HepG2 (cell line): ENCODE measurements at places on chromosomes 11 and 22. TPM values are rescaled to one million over a fixed set of nuclear protein-coding genes. Genes with fewer than 3 reads are reported as not detected.
A peak's percentile ranks its signal among the peaks of the same experiment; 100 is the strongest.

DNA sequence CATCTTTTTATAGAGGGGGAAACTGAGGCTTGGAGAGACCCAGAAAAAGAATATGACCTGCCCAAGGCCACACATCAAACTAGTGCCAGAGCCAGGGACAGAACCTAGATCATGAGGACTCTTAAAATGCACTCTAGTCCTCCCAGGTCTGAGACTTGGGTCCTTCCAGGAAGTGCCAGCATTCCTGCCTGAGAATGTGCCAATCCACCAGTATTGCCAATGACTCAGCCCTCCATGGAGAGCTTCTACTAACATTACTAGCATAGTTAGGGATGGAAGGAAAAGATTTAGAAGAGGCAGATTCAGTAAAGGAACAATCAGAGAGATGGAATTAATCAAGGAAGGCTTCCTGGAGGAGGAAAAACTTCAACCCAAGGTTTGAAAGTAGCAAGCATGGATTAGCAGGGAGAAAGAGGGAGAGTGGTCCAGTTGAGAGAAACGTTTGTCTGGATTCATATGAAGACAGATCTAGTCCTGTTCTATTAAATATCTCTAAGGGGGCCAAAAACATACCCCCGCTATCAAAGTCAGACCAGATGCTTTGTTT, 20.1 kb upstream of the SMIM35 start:
- H3K36me3 ChIP-seq, result no peaks in the 10 kb centered on the region
- no peak overlapping the region for H3K4me3 ChIP-seq
- peaks cover 5% of the 10 kb centered on the region for H3K27me3 ChIP-seq
- no peak overlapping the region for H3K27ac ChIP-seq
- no peak for DNase-seq

DNA sequence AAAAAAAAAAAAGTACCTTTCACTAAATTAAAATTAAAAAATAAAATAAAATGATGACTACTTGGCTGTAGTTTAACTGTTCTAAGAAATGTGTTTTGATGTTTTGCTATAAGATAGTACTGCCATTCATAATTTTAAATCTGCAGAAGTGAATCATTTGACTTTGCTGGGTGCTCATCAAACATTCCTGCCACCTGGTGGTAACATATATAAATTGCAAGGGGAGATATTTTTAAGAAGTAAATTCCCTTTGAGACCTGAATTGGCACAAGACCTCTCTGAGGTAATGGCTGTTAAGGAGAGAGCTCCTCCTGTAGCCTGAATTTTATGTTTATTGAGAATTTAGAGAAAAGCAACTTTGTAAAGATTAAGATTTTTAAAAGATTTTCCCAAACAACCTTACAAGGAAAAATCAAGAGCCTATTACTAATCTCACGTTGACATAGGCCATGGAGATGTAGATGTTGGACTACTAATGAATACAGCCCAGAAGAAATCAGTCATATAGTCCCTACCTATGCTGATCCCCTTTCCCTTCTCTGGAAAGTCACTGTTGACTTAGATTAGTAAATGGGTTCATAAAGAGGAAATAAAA, 11.9 kb upstream of the NARS2 start:
- H3K36me3 ChIP-seq, result no peaks in the 10 kb centered on the region
- no peak for DNase-seq
- no peak overlapping the region for H3K27ac ChIP-seq
- H3K4me1 ChIP-seq, result peaks cover 5% of the 10 kb centered on the region; the same call in 1 of the 2 replicates
- no peak overlapping the region for H3K4me3 ChIP-seq

DNA sequence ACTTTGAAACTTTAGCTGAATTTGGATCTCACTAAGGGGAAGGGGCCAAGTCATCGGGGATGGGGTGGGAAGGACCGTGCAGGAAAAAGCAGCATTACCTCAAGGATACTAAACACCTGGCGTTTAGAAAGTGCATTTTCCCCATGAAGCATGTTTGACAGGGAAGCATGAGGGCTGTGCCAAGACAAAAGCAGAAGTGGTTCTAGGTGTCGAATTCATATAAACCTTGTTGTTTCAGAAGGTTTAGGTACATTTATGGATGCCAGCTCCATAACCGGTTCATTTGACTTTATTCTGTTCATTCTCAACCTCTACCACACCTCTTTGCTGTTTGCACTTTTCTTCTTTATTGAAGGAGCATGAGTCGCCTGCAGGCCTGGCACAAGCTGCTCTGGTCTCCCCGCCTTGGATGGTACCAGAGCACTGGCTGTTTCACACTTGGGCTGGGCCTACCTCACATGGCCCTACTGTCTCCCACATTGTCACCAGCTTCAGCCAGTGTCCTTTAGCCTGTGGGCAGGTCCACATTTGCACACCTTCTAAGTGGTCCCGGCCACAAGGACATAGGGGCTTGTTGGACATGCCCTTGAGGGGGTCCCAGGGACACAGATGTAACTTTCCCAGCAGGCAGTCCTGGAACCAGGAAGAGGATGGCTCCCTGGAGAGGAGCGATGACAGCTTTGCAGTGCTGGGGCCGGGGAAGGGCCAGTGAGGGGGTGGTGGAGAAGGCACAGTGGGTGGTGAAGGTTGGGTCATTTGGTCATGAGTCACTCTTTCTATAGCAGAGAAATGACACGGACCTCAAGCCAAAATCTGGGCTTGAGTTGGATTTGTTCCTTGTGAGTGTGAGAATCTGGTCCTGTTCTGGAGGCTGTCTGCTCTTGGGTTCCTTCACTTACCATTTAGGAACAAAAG, 3.2 kb upstream of the ST14 start:
- no peak for DNase-seq
- no peaks in the 10 kb centered on the region for H3K36me3 ChIP-seq
- H3K4me3 ChIP-seq, result no peak overlapping the region
- H3K27me3 ChIP-seq, result no peaks in the 10 kb centered on the region; the same call in none of the 2 replicates
- peaks cover 11% of the 10 kb centered on the region; the same call in 1 of the 2 replicates for H3K4me1 ChIP-seq

- H3K27me3 ChIP-seq, result no peaks in the 10 kb centered on the region
- no peaks in the 10 kb centered on the region; the same call in 1 of the 2 replicates for H3K4me1 ChIP-seq
- H3K36me3 ChIP-seq, result peaks cover 40% of the 10 kb centered on the region
- peak overlapping the region; percentile 30 for H3K27ac ChIP-seq
These were observed 30.8 kb downstream of the SBF1 start for GRCh38 chr22:50443801-50444625.

GNAZ gene
- 22.3 and 22.8 TPM in 2 replicates for total RNA-seq

DNA sequence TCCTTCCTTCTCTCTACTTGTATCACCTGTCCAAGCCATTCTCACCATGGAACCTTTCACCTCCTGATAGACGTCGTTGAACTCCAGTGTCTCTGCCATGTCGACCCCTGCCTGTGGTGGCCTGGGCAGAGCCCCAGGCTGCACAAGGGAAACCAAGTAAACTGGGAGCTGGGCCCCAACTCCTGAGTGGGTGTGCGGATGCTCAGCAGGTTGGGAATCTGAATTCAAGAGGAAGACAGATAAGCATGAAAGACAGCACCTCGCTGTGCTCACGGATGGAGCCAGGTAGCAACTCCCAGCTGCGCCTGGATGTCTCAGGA, 709 bp downstream of the SSRP1 start:
- H3K27ac ChIP-seq, result peak overlapping the region; percentile 65
- H3K36me3 ChIP-seq, result peaks cover 21% of the 10 kb centered on the region
- peaks cover 32% of the 10 kb centered on the region for H3K4me1 ChIP-seq
- no peaks in the 10 kb centered on the region for H3K27me3 ChIP-seq

DNA sequence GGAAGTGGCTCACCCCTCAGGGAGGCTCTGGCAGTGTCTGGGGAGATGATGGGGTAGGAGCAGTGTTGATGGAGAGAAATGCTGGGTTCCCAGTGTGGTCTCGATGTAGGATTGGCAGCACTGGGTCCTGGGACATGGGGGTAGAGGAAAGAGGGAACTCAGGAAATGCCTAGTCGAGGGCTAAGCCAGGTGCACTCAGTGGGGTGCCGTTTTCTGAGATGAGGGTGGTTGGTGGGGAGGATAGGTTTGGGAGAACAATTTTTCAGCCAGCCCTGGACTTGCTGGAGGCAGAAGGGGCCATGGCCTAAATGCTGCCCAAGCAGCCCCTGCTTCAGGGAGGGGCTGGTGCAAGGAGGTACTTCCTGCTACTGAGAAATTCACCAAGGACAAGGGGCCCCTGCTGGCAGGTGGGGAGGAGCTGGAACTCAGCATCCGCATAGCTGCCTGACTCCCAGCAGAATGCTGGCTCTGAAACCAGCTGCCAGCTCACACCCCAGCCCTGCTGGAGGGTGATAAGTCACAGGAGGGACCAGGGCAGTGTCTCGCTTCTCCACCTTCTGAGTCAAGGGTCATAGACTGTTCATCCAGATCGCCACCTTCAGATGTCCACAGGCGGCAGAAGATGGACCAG, 6.0 kb downstream of the CCDC157 start:
- DNase-seq, result no peak
- H3K27ac ChIP-seq, result no peak overlapping the region
- no peaks in the 10 kb centered on the region for H3K27me3 ChIP-seq
- peaks cover 6% of the 10 kb centered on the region; the same call in 1 of the 2 replicates for H3K4me1 ChIP-seq
- no peaks in the 10 kb centered on the region; the same call in 1 of the 2 replicates for H3K36me3 ChIP-seq

DNA sequence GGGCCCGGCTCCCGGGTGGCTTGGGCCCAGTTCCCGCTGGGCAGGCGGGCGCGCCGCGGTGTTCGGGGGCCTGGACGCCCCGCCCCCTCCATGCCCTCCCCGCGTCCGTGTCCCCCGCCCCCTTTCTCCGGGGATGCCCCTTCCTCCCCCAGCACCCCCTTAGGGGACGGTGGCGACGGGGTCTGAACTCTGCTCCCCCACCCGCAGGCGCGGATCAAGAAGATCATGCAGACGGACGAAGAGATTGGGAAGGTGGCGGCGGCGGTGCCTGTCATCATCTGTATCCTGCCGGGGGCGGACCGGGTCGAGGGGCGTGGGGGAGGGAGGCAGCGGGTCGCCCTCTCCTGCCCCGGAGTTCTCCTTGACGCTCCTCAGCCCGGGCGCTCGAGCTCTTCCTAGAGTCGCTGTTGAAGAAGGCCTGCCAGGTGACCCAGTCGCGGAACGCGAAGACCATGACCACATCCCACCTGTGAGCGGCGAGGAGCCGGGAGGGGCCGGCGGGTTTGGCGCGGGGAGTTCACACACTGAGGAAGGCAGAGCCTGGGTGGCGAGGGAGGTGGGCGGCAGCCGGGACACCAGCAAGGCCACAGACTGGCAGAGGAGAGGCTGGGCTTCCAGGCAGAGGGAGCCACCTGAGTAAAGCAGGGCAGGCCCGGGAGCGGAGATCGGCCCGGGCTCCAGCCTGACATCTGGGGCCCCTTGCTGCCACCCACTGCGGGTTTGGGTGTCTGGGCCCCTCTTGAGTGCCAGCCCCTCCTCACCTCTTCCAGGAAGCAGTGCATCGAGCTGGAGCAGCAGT, 546 bp downstream of the DRAP1 start:
- DNase-seq, result no peak
- H3K4me1 ChIP-seq, result peaks cover 46% of the 10 kb centered on the region
- peak overlapping the region; percentile 44 for H3K27ac ChIP-seq
- no peaks in the 10 kb centered on the region for H3K27me3 ChIP-seq

- DNase-seq, result no peak
- H3K36me3 ChIP-seq, result no peaks in the 10 kb centered on the region
- H3K27me3 ChIP-seq, result no peaks in the 10 kb centered on the region
- no peak overlapping the region for H3K4me3 ChIP-seq
- no peak overlapping the region for H3K27ac ChIP-seq
These were observed 110.0 kb upstream of the SPON1 start for GRCh38 chr11:13852481-13852880.

GRCh38 chr11:27640954-27641353, 59.3 kb downstream of the BDNF start:
- no peak for DNase-seq
- H3K27ac ChIP-seq, result no peak overlapping the region
- no peaks in the 10 kb centered on the region for H3K36me3 ChIP-seq
- H3K4me1 ChIP-seq, result no peaks in the 10 kb centered on the region
- H3K27me3 ChIP-seq, result no peaks in the 10 kb centered on the region
- H3K4me3 ChIP-seq, result no peak overlapping the region

DNA sequence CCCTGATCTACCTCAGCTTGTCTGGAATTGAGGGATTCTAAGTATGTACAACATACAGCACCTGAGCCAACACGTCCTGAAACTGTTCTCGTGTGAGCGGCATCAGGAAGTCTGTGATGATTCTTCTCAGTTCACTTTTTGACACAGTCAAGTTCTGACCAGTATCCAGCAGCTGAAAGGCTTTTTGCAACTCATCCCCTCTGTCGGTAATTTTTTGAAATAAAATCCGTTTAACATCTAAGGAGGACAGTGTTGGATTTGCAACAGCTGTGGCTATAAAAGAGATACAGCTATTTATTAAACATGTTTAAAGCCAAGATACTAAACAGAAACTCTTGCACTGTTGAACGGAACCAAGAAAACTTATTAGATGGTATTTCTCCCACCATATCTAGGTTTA, 39.3 kb downstream of the EFCAB6 start:
- H3K27me3 ChIP-seq, result no peaks in the 10 kb centered on the region; the same call in 1 of the 2 replicates
- no peaks in the 10 kb centered on the region for H3K36me3 ChIP-seq
- H3K27ac ChIP-seq, result no peak overlapping the region
- no peak for DNase-seq
- H3K4me3 ChIP-seq, result no peak overlapping the region

PRG2 gene
- total RNA-seq, result not detected in 2 replicates

DNA sequence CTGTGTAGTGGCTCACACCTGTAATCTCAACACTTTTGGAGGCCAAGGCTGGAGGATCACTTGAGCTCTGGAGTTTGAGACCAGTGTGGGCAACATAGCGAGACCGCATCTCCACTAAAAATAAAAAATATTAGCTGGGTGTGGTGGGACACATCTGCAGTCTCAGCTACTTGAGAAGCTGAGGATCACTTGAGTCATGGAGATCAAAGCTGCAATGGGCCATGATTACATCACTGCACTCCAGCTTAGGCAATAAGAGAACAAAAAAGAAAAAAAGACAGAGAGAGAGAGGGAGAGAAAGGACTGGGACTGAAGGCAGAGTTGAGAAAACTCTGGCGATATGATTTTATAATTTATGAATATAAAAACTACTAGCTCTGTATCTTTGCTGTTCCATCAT, 473.1 kb downstream of the LRRC4C start:
- no peaks in the 10 kb centered on the region for H3K4me1 ChIP-seq
- no peak for DNase-seq
- H3K27ac ChIP-seq, result no peak overlapping the region
- no peaks in the 10 kb centered on the region for H3K36me3 ChIP-seq

GRCh38 chr22:25940479-25940878, 198.5 kb downstream of the MYO18B start:
- H3K4me3 ChIP-seq, result no peak overlapping the region
- 0 out of 3 replicates have a peak, but pooled peaks cover 6% of the 10 kb centered on the region for H3K27me3 ChIP-seq
- H3K36me3 ChIP-seq, result no peaks in the 10 kb centered on the region
- no peak for DNase-seq
- no peaks in the 10 kb centered on the region for H3K4me1 ChIP-seq

DNA sequence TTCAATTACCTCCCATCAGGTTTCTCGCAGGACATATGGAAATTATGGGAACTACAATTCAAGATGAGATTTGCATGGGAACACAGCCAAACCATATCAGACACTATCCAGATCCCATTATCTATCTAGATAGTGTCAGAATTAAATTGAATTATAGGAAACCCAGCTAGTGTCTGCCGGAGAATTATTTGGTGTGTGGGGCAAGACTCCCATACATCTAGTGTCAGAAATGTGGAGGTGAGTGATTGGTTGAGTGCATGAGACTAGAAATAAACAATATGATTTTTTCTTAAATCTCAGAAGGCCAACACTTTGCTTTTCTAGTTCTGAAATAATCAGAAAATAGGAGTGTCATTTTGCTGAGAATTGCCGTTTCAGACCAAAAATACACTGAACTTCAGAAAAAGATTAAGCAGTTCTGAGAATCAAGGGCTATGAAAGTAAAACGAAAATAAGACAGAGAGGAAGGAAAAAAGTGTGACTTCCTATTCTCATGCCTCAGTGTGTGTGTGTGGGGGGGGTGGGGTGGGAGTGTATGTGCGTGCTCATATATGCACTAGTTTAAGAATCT, 21.3 kb downstream of the CASP12 start:
- H3K4me1 ChIP-seq, result no peaks in the 10 kb centered on the region
- no peaks in the 10 kb centered on the region for H3K27me3 ChIP-seq
- H3K36me3 ChIP-seq, result no peaks in the 10 kb centered on the region
